Activated T-cell treated with anti-CD3 and anti-CD28 coated beads, Interleukin-2, amount 50 U/mL, for 24 hours (primary cell): ENCODE measurements at places on chromosomes 4 and X.

- DNase-seq = no peak
These were observed 64.6 kb downstream of the CNKSR2 start for GRCh38 chrX:21438792-21439191.

DNA sequence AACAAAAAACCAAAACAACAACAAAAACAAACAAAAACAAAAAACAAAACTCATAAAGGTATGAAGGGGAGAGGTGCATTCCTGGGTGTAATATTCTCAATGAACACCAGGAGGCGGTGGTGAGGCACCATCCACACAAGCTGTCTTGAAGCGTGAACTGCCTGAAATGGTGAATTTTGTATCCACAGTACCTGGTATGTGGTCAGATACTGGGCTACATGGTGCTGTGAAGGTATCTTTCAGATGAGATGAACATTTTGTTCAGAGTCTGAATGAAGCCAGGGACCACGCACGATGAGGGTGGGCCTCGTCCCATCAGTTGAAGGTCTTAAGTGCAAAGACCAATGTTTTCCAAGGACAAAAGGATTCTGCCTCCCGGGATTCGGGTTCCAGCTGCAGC lies 58.5 kb downstream of the ASMT start:
- DNase-seq = peak; percentile 37

GRCh38 chr4:19615086-19615689 lies 636.5 kb upstream of the SLIT2 start:
- no peak for DNase-seq

- no peak for DNase-seq
These were observed 278.5 kb upstream of the UGT8 start for GRCh38 chr4:114320126-114320525.

DNA sequence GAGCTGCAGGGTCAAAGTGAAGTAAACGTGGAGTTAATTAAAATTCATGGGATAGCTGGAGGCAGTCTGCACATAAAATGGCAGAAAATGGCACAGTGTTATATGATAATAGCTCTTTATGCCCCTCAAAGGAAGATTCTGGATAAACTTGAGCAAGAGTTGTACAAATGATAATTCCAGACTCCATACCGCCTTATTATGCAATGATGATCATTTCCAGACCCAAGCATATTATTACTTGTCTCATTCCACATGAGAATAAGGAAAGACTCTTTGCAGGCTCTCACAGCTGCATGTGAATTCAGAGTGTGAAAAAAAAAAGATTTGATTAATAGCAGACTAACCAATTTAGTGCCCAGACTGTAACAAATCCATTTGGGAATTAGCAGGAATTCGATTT lies 105.4 kb downstream of the STK32B start:
- DNase-seq = no peak

DNA sequence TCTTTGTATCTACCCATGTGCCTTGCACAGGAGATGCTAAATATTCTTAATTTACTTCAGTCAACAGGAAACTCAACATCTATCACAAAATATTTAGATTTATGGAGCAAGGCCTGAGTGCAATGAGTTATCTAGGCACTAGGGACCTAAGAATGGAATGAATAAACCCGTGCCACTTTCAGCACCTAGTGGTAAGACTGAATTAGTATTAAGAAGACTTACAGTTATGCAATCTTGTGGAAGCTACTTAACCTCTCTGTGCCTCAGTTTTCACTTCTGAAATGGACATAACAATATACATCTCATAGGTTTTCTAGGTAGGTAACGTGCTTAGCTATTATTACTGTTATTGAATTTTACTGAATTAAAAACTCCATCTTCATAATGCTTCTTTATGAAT lies 144.6 kb upstream of the MAP3K15 start:
- DNase-seq = no peak

GRCh38 chr4:60805500-60806313 lies 394.4 kb upstream of the ADGRL3 start:
- no peak for DNase-seq

GRCh38 chrX:10120331-10120730 lies 36.4 kb upstream of the CLCN4 start:
- DNase-seq = no peak

DNA sequence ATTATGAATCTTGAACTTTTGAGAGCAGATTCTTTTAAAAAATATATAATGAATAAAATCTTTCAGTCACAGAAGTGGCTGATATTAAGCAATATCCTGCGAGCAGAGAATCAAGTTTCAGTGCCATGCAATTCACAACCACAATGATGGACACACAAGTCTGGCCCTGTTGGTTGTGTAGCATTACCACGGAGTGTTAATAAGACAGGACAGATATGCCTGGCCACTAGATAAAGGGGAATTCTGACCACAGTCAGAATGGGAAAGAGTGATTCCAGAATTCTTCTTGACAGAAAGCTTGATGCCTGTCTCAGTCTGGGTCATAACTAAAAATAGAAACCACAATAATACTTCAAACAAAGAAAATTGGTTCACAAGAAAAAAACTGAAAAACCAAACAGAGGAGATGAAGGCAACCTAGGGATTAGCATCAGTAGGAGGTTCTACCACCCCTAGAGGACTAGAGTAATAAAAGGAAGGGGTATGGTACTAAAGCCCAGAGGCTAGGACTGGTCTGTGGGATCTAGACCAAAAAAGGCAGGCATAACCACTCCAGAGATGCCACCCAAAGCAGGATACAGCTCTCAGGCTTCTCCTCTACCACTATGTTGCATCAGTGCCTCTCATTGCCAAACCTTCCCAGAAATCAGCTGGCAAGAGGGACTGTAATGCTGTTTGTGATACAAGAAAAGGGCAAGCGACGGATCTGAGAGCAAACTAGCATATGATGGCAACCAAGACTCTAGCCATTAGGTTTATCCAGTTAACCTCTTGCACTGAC lies 59.0 kb downstream of the RNF150 start:
- DNase-seq = no peak

GRCh38 chr4:104577405-104577804 lies 82.7 kb upstream of the CXXC4 start:
- DNase-seq = no peak

DNA sequence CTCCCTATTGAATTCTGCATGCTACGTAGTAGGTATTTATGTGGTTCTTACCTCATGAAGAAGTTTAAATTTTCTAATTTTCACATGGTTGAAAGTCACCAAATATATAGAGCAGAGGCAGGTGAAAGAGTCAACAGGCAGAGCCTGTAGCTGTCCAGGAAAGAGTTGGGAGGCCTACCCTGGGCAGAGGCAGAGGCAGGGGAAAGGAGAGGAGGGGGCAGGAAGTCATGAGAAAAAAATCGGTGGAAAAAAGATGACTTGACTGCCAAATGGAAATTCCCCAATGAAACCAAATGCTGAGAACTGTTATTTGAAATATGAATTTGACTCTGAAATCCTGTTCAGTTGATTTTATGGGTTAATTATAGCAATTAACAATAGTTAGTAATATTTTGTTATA lies 23.1 kb upstream of the GPR34 start:
- no peak for DNase-seq

- DNase-seq = no peak
These were observed 235.9 kb upstream of the GIMD1 start for GRCh38 chr4:106604319-106605051.

DNA sequence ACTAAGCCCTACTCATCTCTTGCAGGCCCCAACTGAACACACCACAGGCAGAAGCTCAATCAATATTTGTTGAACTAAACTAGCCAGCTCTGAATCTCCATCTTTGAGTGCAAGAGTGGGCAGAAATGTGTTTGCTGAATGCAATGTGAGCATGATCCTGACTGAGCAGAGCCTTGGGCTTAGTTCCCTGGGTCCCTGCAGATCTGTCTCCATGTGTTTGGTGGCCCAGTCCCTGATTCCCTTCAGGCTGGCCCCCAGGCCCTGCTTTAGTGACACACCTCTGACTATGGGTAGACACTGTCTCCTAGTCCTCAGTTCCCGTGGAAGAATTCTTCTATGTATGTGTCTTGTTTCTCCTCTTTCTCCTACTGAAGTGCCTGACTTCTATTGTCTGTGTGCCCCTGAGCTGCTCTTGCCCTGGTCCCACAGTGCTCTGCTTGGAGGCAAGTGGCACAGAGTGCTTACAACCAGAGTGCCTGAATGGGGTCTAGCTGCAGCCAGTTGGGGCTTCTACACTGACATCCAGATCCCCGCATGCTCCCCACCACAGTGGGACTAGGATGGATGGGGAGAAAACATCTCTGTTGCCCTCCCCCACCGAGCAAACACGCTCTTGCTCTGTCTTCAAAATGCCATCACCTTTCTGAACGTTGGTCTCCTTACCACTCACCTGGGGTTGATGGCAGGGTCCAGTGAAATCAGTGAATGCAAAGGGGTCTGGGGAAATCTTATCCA lies 9.3 kb downstream of the PJA1 start:
- no peak for DNase-seq

GRCh38 chrX:68920561-68920960 lies 91.7 kb downstream of the EFNB1 start:
- DNase-seq = no peak

DNA sequence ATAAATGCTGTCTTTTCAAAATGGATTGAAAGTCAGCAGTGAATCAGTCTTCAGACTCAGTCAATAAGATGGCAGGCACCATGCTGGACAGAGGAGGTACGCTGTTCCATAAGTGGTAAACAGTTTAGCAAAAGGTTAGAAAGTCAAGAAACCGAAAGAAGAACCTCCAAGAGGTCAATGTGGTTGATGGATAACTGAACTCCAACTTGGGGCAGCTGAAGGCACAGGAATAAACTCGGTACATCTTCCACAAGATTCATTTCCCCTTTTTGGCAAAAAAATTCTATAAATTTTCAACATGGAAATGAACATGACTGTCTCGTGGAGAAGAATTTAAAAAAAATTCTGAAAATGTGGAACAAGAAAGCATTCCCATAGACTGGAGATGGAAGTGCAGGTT lies 18.4 kb upstream of the SEL1L3 start:
- no peak for DNase-seq

GRCh38 chrX:54357414-54358377 lies at the start of gene WNK3:
TSS of gene WNK3 (minus strand) at chrX:54358046.
- DNase-seq = peak; percentile 56

DNA sequence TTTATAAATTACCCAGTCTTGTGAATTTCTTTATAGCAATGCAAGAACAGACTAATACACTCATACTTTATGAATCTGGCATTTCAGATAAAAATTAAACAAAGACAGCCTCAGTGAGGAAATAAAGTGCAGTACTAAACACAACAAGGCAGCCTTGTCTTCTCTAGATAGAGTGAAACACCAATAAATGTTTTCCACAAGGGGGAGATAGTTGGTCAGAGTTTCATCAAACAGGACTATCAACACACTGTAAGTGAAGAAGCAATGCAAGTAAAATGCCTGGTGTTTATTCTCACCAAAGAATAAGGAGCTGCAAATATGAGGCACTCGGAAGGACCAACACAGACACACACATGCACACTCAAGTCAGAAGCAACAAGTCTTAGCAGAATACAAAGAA lies 62.8 kb downstream of the FAM9B start:
- DNase-seq = no peak

- DNase-seq = no peak
These were observed 514.4 kb downstream of the RPA4 start for GRCh38 chrX:97398030-97398551.

GRCh38 chr4:52873861-52874343 lies 11.8 kb downstream of the RASL11B start:
- no peak for DNase-seq

DNA sequence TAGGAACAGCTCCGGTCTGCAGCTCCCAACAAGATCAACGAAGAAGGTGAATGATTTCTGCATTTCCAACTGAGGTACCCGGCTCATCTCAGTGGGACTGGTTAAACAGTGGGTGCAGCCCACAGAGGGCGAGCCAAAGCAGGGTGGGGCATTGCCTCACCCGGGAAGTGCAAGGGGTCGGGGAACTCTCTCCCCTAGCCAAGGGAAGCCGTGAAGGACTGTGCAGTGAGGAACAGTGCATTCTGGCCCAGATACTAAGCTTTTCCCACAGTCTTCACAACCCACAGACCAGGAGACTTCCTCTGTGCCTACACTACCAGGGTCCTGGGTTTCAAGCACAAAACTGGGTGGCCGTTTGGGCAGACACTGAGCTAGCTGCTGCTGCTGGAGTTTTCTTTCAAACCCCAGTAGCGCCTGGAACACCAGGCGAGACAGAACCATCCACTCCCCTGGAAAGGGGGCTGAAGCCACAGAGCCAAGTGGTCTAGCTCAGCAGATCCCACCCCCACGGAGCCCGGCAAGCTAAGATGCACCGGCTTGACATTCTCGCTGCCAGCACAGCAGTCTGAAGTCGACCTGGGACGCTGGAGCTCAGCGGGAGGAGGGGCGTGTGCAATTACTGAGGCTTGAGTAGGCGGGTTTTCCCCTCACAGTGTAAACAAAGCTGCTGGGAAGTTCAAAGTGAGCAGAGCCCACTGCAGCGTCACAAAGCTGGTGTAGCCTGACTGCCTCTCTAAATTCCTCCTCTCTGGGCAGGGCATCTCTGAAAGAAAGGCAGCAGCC lies 84.6 kb downstream of the THOC2 start:
- DNase-seq = no peak

- DNase-seq = no peak
These were observed 192.7 kb upstream of the NHS start for GRCh38 chrX:17182317-17182716.

GRCh38 chr4:102625232-102625930 lies 124.2 kb downstream of the NFKB1 start:
- DNase-seq = peak; percentile 67

DNA sequence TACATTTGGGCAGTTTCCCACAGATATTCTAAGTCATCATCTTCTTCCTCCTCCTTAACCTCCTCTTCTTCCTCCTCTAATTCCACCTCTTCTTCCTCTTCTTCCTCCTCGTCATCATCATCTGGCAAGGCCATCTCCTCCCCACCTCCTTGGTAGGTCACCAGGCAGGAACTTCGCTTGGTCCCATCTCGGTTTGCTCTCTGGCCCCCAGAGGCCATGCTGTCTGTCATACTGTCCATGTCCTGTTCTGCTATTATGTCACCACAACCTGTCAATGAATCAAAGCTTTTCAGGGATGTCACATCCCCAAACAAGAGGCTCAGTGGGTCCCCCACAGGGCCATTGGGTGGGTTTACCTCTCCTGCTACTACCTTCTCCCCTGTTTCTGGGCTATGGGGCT lies 13.5 kb downstream of the AMER1 start:
- DNase-seq = no peak

- no peak for DNase-seq
These were observed 137.7 kb downstream of the ARX start for GRCh38 chrX:24877854-24878650.
